A549 (cell line): ENCODE measurements at places on chromosomes 16 and 17.

DNA sequence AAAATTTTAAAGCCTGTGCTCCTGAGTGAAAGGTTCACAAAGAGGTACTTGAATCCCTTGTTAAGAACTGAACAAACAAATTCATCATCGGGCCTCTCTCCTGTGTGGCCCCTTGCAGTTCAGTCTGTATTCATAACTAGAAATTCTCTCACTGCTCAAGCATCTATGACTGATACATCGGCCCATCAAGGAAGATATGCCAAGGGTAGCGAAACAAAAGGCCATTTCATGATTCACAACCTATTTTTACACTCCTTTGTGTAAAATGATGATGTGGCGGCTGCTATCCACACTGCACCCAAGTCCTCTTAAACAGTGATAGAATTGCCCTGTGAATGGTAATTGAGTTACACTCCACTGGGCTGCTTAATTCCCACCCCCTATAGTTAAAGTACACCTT, 204.6 kb downstream of the STX8 start:
- peak; percentile 48 for DNase-seq

DNA sequence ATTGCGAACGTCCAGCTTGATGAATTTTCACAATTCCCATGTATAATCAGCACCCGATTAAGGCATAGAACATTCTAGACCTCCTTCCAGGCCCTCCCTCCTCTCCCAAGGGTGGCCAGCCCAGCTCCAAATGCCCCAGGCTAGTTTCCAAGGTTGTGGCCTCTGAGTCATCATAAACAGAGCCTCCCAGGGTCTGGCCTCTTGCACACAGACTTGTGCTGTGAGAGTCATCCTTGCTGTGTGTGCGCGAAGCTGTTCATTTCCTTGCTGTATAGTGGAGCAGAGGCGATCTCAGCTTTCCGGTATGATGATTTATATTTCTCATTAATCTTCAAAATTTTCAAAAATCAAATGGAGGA, 20.5 kb upstream of the JPH3 start:
- peak; percentile 95 for DNase-seq

GRCh38 chr17:80545499-80545826, 825 bp downstream of the RPTOR start:
- DNase-seq, result no peak

GRCh38 chr17:13753154-13753553, 151.4 kb upstream of the HS3ST3A1 start:
- DNase-seq, result no peak

GRCh38 chr17:50785946-50786570, 18.7 kb upstream of the ANKRD40CL start:
- DNase-seq, result no peak

DNA sequence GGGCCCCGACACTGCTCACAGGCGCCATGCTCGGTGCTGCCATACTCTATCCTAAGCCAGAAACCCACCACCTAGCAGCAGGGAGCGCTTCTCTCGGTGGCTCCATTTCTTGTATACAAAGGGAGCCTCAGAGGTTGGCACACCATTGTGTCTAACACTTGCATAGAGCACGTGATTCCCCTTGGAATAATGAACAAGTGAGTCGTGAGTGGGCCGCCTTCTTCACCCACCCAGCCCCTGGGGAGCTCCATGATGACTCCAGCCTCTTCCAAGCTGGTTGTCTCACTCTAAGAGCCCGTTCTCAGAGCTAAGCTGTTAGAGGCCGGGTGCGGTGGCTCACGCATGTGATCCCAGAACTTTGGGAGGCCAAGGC, 82.3 kb upstream of the ZNF469 start:
- no peak for DNase-seq

DNA sequence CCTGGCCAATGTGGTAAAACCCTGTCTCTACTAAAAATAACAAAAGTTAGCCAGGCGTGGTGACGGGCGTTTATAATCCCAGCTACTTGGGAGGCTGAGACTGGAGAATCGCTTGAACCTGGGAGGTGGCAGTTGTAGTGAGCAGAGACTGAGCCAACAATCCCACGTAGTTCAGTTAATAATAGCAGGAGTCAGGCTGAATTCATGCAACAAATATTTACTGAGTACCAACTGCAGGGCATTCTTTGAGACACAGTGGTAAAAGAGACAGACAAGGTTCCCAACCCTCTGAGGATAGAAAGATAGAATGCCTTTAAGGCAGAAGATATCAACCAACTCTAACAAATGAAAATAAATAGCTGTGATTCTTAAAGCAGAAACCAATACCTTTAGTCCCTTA, 39.1 kb downstream of the SPOP start:
- no peak for DNase-seq

GRCh38 chr17:73255671-73256181, 6.0 kb downstream of the CPSF4L start:
- DNase-seq, result peak; percentile 62

DNA sequence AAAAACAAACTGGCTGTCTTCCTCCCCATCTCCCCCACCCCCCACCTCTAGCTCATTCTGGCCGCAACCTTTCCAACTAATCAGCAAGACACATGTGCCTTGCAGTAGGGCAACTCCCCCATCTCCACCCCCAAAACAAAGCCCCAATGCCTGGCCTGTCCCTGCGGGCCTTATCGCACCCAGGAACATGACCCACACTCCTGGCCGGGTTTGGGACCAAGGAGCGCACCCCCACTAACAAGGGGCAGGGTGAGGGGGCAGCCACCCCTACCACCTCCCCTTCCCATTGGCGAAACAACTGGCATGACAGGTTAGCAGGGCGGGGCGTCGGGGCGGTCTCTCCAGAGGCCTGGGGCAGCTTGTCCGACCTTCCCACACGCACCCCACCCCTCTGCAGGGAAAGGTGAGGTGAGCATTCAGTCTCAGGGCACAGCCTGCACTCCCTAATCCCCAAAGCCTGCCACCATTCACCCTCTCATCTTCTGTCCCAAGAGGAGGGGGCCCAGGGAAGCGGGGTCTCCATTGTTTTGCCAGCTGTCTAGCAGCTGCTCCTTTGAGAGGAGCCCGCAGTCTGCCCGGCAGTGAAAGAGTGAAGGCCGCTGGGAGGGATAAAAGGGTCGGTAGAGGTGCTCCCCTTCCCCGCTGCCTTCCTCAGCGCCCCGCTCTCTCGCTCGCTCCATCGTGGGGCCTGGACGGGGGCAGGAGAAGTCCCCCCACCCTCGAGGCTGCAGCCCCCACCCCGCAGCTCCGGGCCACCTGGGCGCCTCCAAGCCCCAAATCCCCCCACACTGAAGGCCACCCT, 765 bp downstream of the MYO18A start:
- DNase-seq, result peak; percentile 79

DNA sequence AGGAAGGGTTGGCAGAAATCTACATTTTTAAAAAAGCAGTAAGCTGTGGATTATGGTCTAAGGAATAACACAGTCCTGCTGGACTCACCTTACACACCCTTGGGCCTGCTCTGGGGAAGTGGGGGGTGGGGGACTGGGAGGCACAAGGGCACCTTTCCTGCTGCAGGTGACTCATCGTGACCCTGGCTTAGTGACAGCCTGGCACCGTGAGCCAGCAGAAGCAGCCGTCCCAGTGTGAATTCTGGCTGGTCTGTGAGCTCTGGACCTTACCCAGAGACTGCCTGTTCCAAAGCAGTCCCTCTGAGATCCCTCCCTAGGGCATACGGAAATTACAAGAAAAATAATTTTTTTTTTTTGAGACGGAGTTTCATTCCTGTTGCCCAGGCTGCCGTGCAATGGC, 4.2 kb upstream of the CRK start:
- DNase-seq, result no peak

- peak; percentile 92 for DNase-seq
Observed at GRCh38 chr17:79563237-79564013, 47.4 kb downstream of the RBFOX3 start.

DNA sequence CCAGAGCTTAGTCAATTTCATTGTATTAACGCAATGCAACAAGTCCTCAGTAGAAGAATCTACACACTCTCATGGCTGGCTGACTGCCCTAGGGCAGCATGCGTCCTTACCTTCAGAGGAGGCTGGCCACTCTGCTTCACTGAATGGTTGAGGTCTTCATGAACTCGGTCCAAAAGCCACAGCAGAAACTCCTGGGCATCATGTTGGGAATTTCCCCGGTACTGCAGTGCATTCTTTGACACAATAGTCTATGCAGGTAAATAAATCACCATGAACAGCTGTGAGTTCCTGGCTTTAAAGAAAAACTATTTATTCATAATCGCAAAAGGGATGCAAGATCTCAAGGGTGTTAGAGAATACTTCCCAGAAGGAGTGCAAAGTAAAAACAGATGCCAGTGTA, 41.3 kb downstream of the USP31 start:
- no peak for DNase-seq

GRCh38 chr17:68004201-68004600, 7.9 kb upstream of the C17orf58 start:
- DNase-seq, result no peak

- no peak for DNase-seq
Observed at GRCh38 chr16:22847100-22847499, 33.1 kb downstream of the HS3ST2 start.

GRCh38 chr17:65536573-65537342, 24.7 kb downstream of the AXIN2 start:
- no peak for DNase-seq

DNA sequence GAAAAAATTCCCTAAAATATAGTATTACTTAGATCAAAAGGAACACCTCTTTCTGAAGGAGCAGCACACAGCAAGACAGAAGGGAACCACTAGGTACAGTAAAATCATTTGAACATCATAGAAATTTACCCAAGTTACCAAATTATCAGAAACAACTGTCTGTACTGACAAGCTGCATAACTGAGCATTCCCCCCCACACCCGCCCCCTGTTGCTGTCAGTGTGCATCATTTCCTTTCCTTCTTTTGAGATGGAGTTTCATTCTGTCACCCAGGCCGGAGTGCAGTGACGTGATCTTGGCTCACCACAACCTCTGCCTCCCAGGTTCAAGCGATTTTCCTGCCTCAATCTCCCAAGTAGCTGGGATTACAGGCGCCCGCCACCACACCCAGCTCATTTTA, 120.7 kb downstream of the TRIM37 start:
- no peak for DNase-seq

GRCh38 chr17:15930426-15930825, 14.5 kb upstream of the ADORA2B start:
- DNase-seq, result no peak

- no peak for DNase-seq
Observed at GRCh38 chr16:28179354-28179753, 32.4 kb downstream of the XPO6 start.

GRCh38 chr16:58027161-58027915, 1.8 kb downstream of the MMP15 start:
- DNase-seq, result peak; percentile 71

- no peak for DNase-seq
Observed at GRCh38 chr17:57286399-57287105, 30.2 kb downstream of the MSI2 start.

DNA sequence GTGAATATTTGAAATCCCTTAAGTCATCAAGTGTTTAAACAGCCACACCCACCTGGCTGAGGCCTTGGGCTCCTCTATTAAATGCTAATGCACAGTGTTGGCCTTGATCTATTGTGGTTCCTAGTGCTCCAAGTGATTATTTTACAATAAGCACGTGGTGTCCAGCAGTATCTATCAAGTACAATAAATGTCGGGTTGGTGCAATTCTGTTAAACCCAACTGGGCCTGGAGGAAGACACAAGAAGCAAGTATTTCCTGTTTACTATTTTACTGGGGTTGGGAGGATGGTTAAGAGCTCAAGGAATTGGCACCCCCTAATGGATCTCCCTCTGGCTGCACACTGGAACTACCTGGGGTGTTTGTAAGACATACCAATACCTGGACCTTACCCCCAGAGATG, 72.1 kb upstream of the HNF1B start:
- DNase-seq, result no peak
